ENCODE measurements at places on chromosomes 16 and 17.

- no peak for DNase-seq
Measured at GRCh38 chr16:69435977-69436820, 11.8 kb downstream of the CYB5B start.

DNA sequence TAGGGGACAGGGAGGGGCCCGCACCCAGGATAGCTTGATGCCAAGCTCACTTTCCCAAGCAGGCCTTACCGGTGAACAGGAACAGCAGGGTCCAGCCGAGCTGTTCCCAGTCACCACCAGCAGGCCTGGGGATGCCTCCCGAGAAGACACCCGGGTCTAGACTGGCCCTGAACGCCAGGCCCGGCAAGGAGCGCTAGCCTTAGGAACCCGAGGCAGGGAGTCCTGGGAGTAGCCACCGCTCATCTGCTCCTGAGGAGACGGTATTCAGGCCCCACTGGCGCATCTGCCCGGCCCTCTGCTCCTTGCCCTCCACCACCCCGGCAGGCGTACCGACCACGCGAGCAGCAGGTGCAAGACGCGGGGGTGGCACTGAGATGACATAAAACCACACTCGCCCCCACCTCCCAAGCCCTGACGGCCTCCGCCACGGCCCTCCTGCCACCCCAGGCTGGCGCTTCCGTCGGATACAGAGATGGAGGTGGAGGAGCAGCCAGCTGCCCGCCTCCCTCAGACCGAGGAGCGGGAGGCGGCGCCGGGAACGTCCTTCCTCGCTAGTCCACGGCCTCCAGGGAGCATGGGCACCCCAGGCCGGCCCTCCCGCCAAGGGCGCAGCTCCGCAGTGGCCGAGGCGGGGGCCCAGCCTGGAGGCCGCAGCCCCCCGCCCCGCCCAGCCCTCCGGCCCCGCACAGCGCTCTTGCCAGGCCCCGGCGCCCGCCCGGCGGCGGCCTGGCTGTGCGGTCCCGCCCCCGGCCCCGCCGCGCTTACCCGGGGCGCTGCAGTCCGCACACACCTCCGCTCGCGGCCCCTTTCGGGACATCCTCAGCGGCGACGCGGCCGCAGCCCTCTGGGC is 661 bp downstream of the GIT1 start:
- DNase-seq: no peak

- no peak for DNase-seq
Measured at GRCh38 chr17:9874722-9875121, 30.3 kb downstream of the RCVRN start.

GRCh38 chr17:1271030-1271423 is 783 bp downstream of the BHLHA9 start:
- DNase-seq: no peak

- no peak for DNase-seq
Measured at GRCh38 chr17:4769628-4770027, 2.1 kb upstream of the TM4SF5 start.

DNA sequence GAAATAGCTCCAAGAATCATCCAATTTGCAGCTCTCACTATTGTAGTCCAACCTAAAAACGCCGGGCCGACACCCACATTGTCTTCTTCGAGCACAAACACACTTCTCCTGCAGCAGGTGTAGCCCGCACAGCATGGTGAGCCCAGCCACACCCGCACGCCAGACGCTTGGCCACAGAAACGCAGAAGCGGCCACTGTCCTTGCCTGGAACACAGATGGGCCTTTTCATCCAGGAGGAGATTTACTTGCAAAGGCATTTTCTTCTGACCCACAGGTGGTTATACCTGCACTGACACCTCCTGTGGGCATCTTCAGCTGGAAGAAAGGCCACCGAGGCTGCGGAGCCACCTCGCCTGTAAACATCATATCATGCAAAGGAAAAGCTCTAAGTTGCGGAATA is 98.4 kb downstream of the ADCY9 start:
- no peak for DNase-seq

DNA sequence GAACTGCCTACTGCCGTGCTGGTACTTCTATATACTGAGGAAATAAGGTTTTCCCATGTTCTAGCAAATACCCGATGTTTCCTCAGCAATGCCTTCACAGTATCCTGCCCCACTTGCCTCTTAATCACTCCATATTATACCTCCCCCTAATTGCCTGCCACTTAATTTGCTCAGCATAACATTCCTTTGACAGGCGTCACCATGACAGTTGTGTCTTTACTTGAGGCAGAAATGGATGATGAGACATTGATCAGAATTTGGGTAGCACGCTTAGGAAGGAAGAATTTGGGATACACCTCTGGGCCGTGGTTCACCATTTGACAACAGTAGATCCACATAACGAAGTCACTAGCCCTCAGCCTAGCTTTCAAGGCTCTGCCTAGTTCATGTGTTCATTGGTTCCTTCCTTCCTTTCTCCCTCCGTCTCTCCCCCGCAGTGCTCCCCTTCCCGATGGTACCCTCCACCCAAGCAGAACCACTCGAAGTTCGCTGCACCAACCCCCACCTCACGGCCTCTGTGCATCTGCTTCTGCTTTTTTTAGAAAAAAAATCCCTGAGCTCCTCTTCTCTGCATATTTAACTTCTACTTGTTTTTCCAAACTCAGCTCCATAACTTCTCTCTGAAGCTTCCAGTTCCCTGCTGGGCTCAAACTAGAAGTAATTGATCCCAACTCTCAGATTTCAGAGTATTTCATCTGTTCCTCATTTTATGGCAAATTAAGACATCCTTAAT is 19.4 kb downstream of the IQCK start:
- no peak for DNase-seq

DNA sequence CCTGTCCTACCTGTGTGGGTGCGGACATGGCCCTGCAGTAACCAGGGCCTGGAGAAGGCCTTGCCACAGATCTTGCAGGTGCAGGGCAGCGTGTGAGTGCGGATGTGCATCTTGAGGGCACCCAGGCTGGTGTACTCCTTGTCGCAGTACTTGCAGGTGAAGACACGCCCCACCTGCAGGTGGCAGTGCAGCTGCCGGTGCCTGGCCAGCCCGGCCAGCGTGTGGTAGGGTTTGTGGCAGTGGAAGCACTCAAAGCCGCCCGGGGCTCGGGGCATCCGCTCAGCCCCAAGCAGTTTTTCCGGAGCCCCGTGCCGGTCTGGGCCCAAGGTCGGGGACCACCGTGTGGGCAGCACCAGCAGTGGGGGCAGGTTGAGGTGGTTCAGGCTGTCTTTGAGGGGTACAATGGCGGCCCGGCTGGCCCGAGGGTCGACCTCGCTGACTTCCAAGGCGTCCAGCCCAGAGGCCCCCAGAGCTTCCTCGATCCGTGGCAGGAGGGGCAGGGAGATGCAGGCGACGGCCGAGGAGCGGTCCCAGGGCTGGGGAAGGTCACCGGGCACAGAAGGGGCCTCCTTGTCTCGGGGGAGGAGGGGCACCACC is 5.1 kb downstream of the SNAI3 start:
- DNase-seq: no peak

GRCh38 chr17:82272495-82273326 is 789 bp downstream of the CSNK1D start:
- DNase-seq: no peak

DNA sequence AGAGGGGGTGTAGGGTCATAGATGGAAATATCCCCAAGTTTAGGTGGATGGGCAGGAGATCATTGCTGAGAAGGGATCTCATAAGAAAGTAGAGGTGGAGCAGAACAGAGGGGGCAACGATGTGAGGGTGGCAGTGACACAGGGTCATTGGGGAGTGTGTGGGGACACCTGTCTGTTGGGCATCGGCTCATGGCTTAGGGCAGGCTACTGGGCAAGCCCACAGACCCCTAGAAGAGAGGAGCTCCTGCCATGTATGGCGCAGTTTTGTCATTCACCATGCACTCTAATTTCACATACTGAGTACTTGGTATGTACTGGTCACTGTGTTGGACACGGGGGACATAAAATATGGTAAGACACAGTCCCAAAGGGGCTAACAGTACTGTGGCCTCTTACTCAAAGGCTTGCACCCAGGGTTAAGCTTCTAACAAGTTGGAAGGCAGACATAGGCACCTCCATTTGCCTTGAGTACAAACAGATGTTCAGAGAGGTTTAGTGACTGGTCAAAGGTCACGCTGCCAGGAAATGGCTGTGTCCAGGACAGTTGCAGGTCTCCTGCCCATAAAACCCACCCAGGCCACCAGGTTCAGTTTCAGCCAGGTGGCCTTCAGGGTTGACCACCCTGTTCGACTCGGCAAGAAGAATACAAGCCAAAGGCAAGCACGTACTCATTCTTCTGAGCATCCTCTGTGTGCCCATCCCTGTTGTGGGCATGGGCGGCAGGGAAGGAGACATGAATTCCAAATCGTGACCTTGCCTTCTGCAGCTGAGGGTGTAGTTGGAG is 580.2 kb downstream of the KCNJ18 start:
- no peak for DNase-seq

DNA sequence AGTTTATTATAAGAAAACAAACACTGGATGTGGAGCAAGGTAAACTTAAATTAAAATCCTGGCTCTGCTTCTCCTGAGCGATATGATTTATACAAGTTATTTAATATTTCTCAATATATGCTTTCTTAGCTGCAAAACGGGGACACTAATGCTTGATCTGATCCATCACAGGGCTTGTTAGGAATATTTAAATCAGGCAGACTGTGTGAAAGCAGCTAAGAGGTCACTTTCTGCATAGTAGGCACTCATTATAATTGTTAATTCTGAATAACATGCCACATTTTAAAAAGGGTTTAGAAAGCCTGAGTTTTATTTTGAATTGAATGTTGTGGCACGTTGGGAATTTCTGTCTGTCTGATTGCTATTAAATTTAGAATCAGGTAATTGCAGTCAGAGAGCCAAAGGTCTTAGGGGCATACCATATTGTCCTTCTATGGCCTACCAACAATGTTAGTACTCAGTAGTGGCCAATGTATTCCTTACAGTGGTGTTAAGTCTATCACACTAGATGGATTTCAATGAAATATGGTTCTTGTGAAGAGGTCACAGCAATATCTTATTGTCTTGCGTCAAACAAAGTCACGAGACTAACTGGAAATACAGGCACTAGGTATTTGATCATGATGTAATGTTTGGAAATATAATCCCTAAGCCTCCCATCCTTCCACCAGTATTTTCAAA is 890.0 kb upstream of the CDH8 start:
- no peak for DNase-seq

- no peak for DNase-seq
Measured at GRCh38 chr16:64445649-64446048, 676.2 kb downstream of the CDH11 start.

GRCh38 chr17:75404223-75404730 is 1.2 kb downstream of the GRB2 start:
- peak; percentile 83 for DNase-seq

- no peak for DNase-seq
Measured at GRCh38 chr17:82887255-82888164, 47.7 kb upstream of the ZNF750 start.

GRCh38 chr17:48663134-48663924 is 37.2 kb upstream of the HOXB9 start:
- no peak for DNase-seq

DNA sequence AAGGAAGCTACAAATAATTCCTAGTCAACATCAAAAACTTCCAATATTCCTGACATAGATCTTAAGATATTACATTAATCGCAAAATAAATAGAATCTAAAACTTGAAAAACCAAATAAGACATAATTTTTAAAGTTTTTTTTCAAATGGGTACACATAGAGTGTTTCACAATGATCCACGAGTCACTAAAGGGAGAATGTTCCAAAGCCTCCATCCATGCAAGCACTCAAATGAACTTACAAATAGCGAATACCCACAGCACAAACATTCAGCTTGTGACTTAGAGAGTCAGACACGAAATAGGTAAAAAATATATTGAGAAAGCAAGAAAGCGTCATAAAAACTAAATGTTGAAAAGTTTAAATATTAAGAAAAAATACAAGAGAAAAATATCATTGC is 65.7 kb downstream of the CEP112 start:
- no peak for DNase-seq

- DNase-seq: no peak
Measured at GRCh38 chr16:3656491-3657468, 2.3 kb downstream of the DNASE1 start.

DNA sequence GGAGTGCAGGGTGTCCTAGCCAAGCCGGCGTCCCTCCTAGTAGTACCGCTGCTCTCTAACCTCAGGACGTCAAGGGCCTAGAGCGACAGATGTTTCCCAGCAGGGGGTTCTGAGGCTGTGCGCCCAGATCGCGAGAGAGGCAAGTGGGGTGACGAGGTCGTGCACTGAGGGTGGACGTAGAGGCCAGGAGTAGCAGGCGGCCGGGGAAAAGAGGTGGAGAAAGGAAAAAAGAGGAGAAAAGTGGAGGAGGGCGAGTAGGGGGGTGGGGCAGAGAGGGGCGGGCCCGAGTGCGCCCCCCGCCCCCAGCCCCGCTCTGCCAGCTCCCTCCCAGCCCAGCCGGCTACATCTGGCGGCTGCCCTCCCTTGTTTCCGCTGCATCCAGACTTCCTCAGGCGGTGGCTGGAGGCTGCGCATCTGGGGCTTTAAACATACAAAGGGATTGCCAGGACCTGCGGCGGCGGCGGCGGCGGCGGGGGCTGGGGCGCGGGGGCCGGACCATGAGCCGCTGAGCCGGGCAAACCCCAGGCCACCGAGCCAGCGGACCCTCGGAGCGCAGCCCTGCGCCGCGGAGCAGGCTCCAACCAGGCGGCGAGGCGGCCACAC is at the start of gene MMP2:
Gene MMP2, plus strand, starts transcription at position 372 of the 603 bp plus-strand sequence. CDS start 282 bp downstream, outside the sequence.
- DNase-seq: peak; percentile 74

DNA sequence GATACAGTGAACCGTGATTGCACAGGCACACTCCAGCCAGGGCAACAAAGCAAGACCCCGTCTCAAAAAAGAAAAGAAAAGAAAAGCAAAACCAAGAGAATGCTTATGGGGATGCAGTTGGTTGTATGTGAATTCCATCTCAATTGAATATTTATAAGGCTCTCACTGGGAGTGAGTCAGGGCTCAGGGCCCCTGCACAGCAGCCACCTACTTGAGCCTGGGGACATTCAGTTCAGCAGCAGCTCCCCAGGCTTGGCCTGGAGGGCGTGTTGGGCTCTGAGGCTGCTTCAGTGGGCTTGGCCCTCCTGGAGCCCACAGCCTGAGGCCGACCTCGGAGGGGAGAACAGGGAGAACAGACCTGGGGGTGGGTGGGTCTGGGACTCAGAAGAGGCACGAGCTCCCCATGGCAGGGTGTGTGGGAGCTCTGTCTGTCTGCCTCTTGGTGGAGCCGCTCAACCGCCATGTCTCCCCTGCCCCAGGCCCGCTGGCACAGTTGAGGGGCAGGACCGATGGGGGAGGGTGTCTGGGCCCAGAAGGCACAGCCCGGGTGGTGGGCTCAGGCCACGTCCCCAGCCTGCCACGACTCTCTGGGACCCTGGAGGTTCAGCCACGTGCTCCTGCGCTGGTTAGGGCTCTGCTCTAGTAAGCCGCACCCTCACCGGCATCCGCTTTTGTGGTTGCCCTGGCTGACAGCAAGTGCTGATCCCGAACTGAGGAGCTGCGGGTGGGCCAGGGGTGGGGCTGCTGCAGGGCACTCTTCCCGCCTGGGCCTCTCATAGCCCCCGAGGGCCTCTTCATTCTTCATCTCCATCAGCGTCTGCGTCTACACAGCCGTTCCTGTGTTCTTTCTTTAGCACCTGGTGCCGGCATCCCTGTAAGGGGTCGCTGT is 24.8 kb downstream of the ZFPM1 start:
- DNase-seq: no peak

Data from renal pelvis (tissue), 12 donors.